ENCODE measurements at places on chromosomes 1 and 21.

GRCh38 chr1:39926820-39927219 lies 25.1 kb upstream of the MYCL start:
- H3K27me3 ChIP-seq, result no peaks in the 10 kb centered on the region
- no peaks in the 10 kb centered on the region for H3K36me3 ChIP-seq
- no peak for DNase-seq
- no peak overlapping the region for H3K27ac ChIP-seq
- no peak overlapping the region for H3K4me3 ChIP-seq

DNA sequence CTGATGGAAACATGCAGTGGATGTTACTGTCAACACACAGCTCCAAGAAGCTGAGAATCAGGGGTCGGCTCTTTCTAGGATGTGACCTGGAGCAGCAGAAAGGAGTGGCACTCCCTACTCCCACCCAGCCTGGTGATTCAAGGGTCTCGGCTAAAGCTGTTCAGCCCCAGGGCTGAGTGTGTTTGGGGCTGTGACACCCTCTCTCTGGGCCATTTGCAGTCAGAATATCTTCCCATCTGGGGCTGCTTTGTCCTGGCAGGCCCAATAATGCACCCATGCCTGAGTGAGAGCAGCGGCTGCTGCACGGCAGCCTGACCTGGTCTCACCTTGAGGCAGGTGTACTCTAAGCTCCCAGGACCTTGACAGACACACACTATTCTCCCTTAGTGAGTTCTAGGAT lies 52.5 kb upstream of the AJAP1 start:
- no peaks in the 10 kb centered on the region for H3K36me3 ChIP-seq
- H3K27ac ChIP-seq, result no peak overlapping the region
- H3K4me3 ChIP-seq, result no peak overlapping the region
- H3K4me1 ChIP-seq, result no peaks in the 10 kb centered on the region
- peaks cover 7% of the 10 kb centered on the region for H3K27me3 ChIP-seq

DNA sequence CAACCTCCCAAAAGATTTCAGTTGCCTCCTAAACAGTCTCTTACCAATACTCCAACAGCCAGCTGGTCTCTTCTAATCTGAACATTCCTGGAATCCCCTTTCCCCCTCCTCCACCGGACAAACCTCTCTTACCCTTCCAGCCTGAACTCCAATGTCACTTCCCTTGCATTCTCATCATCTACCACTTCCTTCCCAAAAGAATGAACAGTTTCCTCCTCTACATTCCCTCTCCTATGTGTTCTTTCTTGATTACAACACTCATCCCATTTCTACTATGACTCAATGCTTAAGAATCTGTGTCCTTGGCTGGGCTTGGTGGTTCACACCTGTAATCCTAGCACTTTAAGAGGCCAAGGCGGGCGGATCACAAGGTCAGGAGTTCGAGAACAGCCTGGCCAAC lies 417.1 kb downstream of the SETD4 start:
- H3K4me3 ChIP-seq, result no peak overlapping the region
- no peak for DNase-seq
- H3K27me3 ChIP-seq, result no peaks in the 10 kb centered on the region
- no peak overlapping the region for H3K27ac ChIP-seq
- H3K36me3 ChIP-seq, result no peaks in the 10 kb centered on the region

DNA sequence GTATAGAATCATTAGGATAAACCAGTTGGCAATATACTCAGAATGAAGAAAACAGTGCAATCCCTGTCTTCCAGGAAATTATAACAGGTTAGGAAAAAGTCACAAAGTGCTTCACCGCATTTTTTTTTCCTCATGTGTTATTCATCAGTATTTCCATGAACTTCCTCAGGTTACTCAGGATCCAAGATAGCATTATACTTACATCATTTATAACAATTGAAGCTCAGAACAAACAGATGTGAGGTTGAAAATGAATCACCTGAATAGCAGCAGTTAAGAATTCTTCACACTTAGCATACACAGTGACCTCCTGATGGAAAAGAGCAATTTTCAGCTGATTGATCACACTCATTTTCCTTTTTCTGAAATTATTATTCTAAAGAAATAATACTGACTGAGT lies 1040.7 kb upstream of the B3GALT2 start:
- H3K27me3 ChIP-seq, result no peaks in the 10 kb centered on the region
- no peak for DNase-seq
- H3K36me3 ChIP-seq, result no peaks in the 10 kb centered on the region

DNA sequence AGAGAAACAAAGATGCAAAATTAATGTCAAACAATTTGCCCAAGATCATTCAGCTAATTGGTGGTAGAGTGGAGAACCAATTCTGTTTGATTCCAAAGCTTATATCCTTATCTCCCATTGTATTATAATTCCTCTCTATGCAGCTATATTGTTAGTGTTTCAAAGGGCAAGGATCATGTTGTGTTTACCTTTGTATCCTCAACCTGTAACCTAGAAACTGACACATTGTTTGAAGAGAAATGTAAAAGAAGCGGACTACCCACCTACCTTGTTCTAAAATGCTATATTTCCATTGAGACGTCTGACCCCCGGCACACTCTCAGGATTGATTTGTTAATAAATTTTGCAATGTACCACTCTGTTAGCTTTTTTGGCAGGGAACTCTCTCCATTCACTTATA lies 9.3 kb downstream of the RAVER2 start:
- peaks cover 17% of the 10 kb centered on the region for H3K4me1 ChIP-seq
- no peaks in the 10 kb centered on the region for H3K27me3 ChIP-seq

DNA sequence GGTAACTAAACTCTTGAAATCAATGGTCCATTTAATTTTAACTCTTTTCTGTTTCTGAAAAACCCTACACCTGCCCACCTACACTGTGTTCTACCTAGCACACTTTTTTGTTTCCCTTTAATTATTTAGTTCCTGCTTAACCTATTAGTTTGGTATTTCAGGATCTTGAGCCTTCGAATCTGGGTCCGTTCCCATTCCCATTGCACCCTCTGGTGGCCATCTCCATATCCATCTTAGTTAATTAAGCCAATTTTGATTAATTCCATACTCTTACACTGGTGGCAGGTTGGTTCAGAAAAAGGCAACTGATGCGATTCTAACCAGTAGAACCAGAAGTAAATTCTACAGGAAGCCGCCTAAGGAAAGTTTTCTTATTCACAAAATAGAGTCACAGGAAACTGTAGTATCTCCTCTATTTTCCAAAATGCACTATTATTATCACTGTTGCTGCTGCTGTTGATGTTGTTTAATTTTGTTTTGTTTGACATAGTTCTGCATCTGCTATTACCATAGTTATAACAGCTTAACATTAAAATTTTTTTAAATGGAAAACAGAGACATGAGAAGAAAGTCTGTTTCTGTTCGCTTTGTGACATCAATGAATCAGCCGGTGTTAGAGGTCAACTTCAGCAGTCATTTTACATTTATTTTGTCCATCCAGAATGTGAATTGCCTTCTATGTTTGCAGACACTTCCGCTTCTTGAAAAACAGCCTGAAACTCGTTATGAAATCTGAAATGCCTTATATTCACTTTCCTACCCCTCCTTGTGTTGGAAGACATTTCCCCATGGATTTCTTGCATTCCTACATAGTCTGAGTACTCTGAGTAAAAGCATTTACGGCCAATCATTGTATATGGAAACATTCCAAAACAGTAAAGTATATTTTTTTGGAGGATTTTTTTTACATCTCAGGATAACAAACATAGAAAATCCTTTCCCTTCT lies 115.5 kb upstream of the NCAM2 start:
- DNase-seq, result no peak
- no peaks in the 10 kb centered on the region for H3K27me3 ChIP-seq
- no peaks in the 10 kb centered on the region for H3K36me3 ChIP-seq
- no peak overlapping the region for H3K4me3 ChIP-seq
- no peaks in the 10 kb centered on the region for H3K4me1 ChIP-seq

DNA sequence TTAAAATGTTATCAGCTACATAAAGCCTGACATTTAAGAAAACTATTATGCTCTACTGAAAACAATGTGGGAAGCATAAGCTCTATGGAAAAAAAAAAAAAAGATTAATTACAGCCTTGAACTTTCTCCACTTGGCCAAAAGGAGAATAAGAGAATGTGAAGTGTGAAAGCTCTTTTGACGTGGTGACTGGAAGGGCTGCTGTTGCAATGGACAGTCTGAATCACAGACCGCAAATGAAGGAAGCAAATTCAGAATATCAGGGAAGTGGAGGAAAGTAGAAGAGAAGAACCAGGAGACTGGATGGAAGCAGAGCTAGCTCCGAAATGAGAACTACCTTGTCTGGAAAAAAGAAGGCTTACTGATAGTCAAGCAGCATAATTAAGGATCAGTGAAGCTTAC lies 106.8 kb downstream of the AK5 start:
- no peak overlapping the region for H3K4me3 ChIP-seq
- no peaks in the 10 kb centered on the region for H3K36me3 ChIP-seq
- no peaks in the 10 kb centered on the region for H3K4me1 ChIP-seq
- H3K27me3 ChIP-seq, result no peaks in the 10 kb centered on the region
- H3K27ac ChIP-seq, result no peak overlapping the region

Data from upper lobe of left lung (tissue), 6 donors.